Breast epithelium (tissue), 4 donors: ENCODE measurements at places on chromosomes 7 and 10. TPM values are rescaled to one million over a fixed set of nuclear protein-coding genes. Genes with fewer than 3 reads are reported as not detected.

GRCh38 chr7:112444505-112444904, 5.8 kb upstream of the IFRD1 start:
- no peak overlapping the region for H3K27ac ChIP-seq
- no peaks in the 10 kb centered on the region for H3K36me3 ChIP-seq
- no peaks in the 10 kb centered on the region for H3K27me3 ChIP-seq
- no peak for DNase-seq

DNA sequence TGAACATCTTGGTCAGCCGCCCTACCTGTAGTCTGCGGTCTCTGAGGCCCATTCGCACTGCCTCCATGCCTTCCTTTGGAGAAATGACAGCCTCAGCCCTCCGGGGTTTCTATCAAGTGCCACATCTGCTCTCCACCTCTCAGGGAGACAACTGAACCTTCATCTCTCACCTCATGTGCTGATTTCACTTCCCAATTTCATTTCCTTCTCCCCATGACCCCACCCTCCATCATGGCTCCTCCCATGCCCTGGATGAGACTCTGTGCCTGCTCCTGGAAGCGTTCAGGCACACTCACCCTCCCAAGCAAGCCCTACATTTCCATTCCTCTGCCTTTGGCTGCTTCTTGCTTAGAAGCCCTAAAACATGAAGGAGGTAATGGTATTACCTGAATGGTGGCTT, 7.8 kb upstream of the SCD start:
- no peaks in the 10 kb centered on the region for H3K27me3 ChIP-seq
- no peaks in the 10 kb centered on the region for H3K4me1 ChIP-seq
- no peak overlapping the region for H3K27ac ChIP-seq
- DNase-seq = no peak
- H3K4me3 ChIP-seq = no peak overlapping the region
- no peaks in the 10 kb centered on the region for H3K36me3 ChIP-seq

- no peaks in the 10 kb centered on the region for H3K4me1 ChIP-seq
- H3K27ac ChIP-seq = peak overlapping the region; percentile 82
- no peaks in the 10 kb centered on the region for H3K27me3 ChIP-seq
- DNase-seq = peak; percentile 67
- no peaks in the 10 kb centered on the region for H3K36me3 ChIP-seq
Measured at GRCh38 chr10:93189944-93190343, 116.3 kb downstream of the CYP26A1 start.

- H3K4me3 ChIP-seq = no peak overlapping the region
- no peaks in the 10 kb centered on the region for H3K36me3 ChIP-seq
- no peaks in the 10 kb centered on the region for H3K27me3 ChIP-seq
- peak; percentile 43 for DNase-seq
Measured at GRCh38 chr7:131431289-131431688, 103.6 kb downstream of the MKLN1 start.

DNA sequence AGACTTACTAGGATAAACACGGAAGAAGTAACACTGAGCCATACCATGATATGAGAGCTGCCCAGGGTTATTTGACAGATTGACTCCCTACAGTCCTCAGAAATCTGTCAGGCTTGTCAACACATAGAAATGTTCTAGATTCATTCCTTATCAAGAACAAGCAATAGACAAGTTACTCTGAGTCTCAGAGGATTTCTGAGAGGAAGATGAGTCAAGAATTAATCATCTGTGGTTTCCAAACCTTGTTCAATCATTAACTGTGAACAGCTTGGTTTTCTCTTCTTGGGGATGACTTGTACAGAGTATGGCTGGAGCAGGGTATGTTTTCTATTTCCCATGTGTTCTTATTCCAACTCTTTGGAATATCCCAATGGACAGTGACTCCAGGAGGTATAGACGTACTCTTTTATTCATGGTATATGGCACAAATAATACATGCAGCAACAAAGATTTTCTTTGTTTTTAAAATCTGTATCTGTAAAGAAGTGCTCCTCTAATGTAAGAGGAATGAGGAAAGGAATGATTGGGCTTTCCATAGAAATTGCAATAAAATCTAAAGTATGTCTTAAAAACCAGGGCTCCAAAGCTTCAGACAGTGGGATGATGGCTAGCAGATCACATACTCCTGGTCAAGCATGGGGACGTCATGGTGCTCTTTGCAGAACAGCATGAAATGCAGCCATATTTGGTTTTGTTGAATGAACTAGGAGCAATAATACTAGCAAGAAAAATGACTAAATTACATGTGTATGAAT, 11.9 kb upstream of the SFR1 start:
- no peaks in the 10 kb centered on the region for H3K27me3 ChIP-seq
- DNase-seq = no peak
- no peak overlapping the region for H3K27ac ChIP-seq
- H3K36me3 ChIP-seq = no peaks in the 10 kb centered on the region
- no peaks in the 10 kb centered on the region for H3K4me1 ChIP-seq

FEZF1 gene
- not detected for total RNA-seq
